ENCODE measurements at places on chromosomes 3 and 15.
A peak's percentile ranks its signal among the peaks of the same experiment; 100 is the strongest.

DNA sequence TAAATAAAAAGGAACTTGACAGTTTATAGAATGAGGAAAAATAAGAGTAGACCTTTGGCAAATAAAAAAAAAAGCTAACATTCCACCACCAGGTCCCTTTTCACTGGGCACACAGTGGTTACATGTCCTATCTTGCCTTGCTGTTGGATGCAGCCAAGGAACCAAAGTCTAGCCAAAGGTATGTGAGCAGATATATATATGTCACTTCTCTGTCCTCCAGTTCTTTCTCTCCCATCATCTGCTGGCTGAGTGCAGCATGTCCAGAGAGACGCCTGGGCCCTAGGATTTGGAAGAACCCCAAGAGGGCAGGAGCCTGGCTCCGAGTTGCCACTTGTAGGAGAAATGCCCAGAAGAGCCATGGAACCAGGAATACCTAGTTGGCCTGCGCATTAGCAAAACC is 104.7 kb downstream of the SERPINI1 start:
- no peak for DNase-seq

GRCh38 chr3:156017352-156018030 is 102.9 kb upstream of the KCNAB1 start:
- DNase-seq = no peak

GRCh38 chr3:122305818-122306621 is 19.0 kb upstream of the CSTA start:
- no peak for DNase-seq

- DNase-seq = no peak
These were observed 119.8 kb downstream of the SUCLG2 start for GRCh38 chr3:67534594-67534993.

DNA sequence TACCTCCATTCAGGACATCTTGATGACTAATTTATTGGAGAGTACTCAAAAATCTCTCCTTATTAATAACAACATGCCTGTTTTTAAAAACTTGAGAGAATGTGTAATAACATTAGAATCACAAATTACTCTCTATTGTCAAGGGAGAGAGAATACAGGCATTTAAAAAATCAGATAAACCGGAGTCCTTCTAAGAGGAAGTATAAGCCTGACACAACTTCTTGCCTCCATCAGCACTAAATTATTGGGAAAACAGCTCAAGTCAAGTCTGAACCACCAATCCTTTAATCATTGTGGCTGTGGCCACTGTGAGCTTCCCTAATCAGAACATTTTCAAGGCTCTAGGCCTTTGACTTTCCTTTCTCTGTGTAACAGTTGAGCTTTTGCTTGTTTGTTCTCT is 38.0 kb downstream of the SSR3 start:
- no peak for DNase-seq

DNA sequence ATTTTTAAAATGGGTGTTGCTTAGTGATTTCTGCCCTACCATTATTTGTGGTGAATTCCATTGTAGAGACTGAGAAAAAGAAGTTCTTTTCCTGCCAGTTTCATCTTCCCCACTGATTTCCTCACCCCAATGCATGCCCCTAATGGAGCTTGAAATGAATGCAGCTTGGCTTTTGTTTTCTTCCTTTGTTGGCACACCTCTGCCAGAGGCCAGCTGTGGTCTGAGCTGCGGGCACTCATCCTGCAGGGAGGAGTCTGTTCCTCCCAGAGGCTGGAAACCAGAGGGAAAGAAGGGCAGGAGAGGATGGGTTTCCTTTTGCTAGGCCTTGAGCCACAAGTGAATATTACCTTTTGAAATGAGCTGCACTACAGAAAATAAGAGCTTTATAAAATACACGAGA is 9.3 kb upstream of the ST8SIA2 start:
- DNase-seq = no peak

GRCh38 chr15:89780601-89781000 is 4.5 kb downstream of the MESP2 start:
- DNase-seq = no peak

GRCh38 chr3:143207338-143207961 is 87.9 kb downstream of the CHST2 start:
- no peak for DNase-seq

GRCh38 chr3:95134693-95135413 is 1072.0 kb downstream of the NSUN3 start:
- no peak for DNase-seq

DNA sequence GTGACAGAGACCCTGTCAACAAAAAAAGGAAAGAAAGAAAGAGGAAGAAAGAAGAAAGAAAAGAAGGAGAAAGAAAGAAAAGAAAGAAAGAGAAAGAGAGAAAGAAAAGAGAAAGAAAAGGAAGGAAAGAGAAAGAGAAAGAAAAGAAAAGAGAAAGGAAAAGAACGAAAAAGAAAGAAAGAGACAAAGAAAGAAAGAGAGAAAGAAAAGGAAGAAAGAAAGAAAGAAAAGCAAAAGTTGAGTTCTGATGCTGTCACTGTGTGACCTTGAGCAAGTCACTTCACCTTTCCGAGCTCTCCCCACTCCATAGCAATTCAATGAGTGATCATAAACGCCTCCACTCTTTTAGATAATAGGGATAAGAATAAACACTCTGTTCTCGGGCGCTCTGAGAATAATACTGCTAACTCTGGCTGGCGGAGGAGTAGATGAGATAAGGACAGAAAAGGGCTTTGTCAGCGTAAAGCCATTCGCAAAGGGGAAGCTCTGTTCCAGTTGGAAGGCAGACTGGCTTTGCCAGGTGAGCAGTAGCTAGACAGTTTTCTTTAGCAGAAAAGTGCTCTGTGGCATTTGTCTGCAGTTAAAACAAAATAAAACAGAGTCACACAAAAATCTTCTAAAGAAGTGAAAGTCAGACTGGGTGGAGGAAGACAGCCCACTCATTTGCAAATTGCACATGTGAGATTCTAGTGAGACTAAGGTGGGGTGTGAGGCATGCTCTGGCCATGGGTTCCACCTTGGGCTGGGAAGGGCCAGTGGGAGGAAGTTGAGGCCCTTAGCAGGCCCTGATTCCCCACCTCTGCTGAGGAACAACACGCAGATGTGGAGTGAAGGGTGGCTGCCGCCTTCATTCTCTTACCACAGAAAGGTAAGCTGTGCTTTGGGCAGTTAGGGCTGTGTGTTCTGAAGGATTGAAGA is 9.6 kb upstream of the FLNB start:
- no peak for DNase-seq

GRCh38 chr3:114219741-114220140 is 17.6 kb downstream of the ZNF80 start:
- DNase-seq = no peak

DNA sequence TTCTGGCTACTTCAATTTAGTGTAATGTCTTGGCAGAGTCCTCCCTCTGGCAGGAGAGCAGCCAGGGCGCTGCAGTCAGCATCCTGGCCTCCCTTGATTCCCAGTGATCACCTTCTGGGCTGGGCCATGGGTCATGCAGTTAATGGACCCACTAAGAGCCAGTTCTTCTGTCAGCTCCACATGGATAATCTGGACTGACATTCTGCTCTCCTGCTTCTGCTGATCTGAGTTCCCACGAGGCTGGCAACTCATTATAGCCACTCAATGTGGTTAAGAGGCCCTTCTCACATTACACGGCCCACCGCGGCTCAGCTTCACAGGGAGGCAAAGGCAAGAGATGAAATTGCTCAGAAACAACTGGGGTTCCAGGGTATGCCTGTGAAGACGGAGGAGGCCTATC is 94.0 kb downstream of the WDR76 start:
- DNase-seq = peak; percentile 25

DNA sequence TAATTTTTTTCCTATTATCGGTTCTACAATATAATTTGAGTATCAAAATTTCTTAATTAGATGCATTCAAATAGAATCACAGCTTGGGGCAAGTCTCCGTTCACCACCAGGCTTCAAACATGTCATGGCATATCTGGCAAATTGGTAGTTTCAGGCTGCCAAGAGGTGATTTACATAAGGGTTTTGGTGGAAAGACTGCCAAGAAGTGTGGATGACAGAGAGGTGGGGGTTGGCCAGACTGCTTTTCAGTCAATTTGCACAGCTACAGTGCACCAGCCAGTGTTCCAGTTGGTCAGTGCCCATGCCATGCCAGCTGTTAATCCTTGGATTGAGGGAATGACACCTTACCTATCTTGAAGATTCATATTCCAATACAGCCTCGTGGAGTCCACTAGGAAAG is 8.4 kb upstream of the GSK3B start:
- peak; percentile 93 for DNase-seq

GRCh38 chr3:33194303-33194702 is 24.3 kb downstream of the SUSD5 start:
- no peak for DNase-seq

DNA sequence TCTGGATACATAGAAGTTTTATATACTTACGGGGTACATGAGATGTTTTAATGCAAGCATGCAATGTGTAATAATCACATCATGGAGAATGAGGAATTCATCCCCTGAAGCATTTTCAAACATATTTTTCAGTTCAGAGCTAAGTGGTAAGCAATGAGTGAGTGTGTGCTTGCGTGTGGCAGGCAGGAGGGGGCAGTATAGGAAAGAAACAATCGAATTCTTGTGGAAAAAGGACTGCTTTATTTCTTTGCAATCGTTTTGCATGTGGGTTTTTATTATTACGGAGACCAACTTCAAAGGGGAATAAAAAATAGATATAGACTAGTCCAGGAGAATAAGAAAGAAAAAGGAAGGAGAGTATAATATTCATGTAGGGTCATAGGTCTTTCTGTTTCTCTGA is 271.6 kb downstream of the CHL1 start:
- DNase-seq = no peak

GRCh38 chr3:32347343-32348125 is 44.1 kb upstream of the CMTM7 start:
- DNase-seq = no peak

GRCh38 chr15:47718497-47719437 is 1.5 kb downstream of the SEMA6D start:
- no peak for DNase-seq

DNA sequence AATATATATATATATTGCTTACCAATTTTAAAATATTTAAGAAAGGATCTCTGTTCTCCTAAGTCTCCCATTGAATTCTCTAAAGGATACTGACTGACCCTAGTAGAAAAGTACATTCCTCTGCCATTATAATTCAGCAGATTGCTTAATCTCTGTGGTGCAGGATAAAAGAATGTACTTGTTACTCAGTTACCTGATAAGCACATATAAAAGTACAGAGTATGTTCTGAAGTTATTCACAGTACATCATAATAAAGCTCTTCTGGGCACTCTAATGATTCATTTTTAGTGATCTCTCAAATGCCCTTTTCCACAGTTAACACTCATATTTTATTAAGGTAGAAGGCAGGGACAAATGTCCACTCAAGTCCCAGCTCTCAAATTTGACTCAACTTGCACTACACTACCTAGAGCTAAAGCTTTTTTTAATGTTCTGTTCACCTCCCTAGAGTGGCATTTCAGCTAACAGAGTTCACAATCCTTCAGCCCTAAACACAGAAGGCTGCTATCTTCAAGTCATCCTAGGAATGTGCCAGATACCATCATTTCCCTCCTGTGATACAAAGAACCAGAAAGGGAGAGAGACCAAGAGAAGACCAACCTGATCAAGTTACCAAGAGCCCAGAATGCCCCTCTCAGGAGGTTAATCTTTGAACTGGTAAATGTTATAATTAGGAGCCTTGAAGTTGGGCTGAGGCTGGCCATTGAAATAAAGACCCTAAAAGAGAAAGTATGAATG is 53.3 kb downstream of the MEIS2 start:
- DNase-seq = no peak

GRCh38 chr15:63764124-63764803 is 69.5 kb downstream of the HERC1 start:
- DNase-seq = no peak

- no peak for DNase-seq
These were observed 193.3 kb upstream of the CTDSPL start for GRCh38 chr3:37668431-37668817.

DNA sequence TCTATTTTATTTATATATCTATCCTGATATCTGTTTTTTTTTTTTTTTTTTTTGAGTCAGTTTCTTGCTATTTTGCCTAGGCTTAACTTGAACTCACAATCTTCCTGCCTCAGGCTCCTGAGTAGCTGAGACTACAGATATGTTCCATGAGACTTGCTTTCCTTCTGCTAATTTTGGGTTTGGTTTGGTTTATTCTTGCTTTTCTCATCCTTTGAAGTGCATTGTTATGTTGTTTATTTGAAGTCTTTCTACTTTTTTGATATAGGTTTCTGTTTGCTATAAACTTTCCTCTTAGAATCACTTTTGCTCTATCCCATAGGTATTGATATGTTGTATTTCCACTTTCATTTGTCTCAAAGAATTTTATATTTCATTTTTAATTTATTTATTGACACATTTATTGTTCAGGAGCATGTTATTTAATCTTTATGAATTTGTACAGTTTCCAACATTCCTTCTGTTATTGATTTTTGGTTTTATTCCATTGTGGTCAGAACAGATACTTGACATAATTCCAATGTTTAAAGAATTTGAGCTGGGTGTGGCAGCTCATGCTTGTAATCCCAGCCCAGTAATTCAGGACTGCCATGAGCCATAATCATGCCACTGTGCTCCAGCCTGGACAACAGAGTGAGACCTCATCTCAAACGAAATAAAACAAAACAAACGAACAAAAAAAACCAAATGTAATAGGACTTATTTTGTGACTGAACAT is 62.3 kb upstream of the PLSCR4 start:
- no peak for DNase-seq

DNA sequence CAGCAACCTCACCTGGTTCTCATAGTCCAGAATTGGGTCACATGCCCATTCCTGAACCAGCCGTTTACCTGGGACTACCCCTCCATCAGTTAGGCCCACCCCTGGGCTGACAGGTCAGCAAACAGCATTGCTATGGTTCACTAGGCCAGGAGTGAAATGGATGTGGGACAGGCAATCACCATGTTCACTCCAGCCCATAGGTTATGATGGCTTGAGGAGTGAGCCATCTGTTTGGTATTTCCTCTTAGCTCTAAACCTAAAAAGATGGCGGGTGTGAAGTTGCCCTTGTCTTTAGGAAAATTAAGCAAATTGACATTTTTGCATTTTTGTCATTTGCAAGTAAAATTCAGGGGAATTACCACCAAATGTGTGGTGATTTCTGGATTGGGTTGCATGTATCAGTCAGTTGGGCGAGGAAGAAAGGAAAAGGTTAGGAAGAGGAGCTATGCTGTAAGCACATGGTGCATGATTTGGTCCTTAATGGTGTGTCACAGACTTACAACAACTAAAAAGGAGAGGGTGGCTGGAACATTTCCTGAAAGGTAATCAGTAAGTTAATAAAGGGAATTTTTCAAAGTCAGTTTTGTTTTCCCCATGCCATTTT is 17.2 kb downstream of the NXPE3 start:
- no peak for DNase-seq

GRCh38 chr15:79682285-79682684 is 214.5 kb downstream of the MTHFS start:
- DNase-seq = peak; percentile 20

- DNase-seq = no peak
These were observed 26.6 kb downstream of the ALDH1L1 start for GRCh38 chr3:126153695-126154360.

DNA sequence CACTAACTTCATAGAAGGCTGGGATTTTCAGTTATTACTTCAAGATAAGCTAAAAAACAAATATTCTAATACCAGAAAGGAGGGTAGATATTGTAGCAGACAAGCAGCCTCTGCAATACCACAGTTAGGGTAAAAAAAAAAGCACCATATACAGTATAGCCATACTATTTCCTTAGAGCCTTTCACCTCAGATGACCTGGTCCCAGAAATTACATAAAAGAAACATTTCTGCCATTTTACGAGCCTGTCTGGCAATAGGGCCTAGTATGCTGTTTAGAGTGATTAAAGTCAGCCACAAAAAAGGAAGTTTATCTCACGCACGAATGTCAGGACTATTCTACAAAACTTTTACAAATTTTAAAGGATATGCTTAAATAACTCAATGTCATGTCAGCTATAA is 1016.6 kb downstream of the PLOD2 start:
- DNase-seq = no peak

GRCh38 chr3:57826952-57827723 is 71.0 kb downstream of the SLMAP start:
- no peak for DNase-seq

Measured in NCI-H446 treated with DMSO at 0.1 percent for 48 hours (cell line).